Activated T-cell treated with anti-CD3 and anti-CD28 coated beads for 24 hours (primary cell): ENCODE measurements at places on chromosomes 16 and 17.

DNA sequence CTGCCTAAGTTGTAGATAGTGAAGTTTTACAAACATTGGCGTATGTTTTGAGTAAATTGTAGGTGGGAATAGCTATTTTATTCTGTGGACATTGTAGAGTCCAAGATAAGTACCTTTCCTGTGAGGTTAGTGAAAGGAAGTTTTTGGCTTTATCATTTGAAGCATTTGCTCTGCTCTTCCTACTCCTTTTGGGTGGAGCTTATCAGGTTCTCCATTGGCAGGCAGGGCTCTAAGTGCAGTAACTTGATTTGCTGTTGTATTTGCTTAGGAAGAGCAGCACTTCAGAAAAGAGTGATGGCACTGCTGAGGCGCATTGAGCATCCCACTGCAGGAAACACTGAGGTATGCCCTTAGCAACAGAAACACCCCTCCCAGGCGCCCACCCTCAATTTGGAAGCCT lies 70.1 kb downstream of the OMG start:
- DNase-seq, result no peak

- no peak for DNase-seq
These were observed 190.7 kb downstream of the AXIN2 start for GRCh38 chr17:65370669-65371131.

GRCh38 chr17:77958716-77959125 lies 218 bp downstream of the TNRC6C start:
- no peak for DNase-seq

- DNase-seq, result no peak
These were observed 44.7 kb upstream of the KPNB1 start for GRCh38 chr17:47605011-47605410.

- no peak for DNase-seq
These were observed 267.1 kb downstream of the PHKB start for GRCh38 chr16:47728205-47728604.

GRCh38 chr17:518047-518735 lies 165.6 kb upstream of the RPH3AL start:
- no peak for DNase-seq

GRCh38 chr17:75457047-75457654 lies 716 bp downstream of the TMEM94 start:
- no peak for DNase-seq

- peak; percentile 82 for DNase-seq
These were observed 7.3 kb downstream of the FMNL1 start for GRCh38 chr17:45228763-45229539.

- no peak for DNase-seq
These were observed 75.5 kb upstream of the MED9 start for GRCh38 chr17:17401271-17401781.

DNA sequence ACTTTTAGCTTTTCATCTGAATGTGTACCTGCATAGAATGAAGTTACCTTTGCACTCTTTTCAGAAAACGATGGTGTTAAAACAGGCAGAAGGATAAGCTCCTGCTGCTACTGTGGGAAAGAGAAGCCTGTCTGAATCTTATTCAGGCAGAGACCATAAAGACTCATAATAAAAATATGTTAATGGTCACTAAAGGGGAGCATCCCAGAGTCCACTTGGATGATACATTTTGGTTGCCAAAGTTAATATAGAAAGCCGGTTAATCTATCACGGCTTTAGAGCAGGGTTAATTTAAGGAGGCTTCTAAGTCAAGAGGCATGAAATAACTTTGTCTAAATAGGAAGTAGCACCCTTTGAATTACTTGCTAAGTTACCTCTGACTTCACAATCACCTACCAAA lies 2.9 kb downstream of the MARCHF10 start:
- no peak for DNase-seq

- no peak for DNase-seq
These were observed 38.2 kb downstream of the CMTM4 start for GRCh38 chr16:66658143-66658859.

- no peak for DNase-seq
These were observed 932 bp upstream of the NFE2L1 start for GRCh38 chr17:48047113-48047740.

DNA sequence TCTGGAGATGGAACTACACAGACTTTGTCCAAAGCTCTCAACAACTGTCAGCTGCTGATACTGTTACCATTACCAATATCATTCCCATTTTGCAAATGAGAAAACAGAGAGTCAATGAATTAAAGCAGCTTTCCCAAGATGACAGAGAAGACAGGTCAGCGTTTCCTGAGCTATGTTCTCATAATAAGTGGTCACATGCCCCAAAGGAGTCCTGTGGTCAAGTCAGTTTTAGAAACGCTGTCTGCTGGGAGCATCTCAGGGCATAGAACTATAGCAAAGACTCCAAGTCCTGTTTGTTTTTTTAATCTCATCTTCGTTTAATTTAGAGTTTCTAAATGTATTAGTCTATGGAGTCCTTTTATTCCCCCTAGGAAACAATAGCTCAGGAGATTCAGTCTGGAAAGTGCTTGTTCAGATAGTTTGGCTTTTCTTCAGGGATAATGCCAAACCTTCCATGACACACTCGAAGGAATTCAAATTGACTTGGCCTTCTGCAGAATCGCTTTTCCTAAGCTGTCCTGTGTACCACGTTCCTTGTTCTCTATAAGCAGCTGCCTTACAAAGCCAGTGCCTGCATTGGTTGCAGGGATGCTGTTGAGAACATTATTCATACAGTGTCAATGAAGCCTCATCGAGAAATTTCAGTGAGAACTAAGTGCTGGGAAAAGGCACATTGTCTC lies 12.1 kb downstream of the CCDC42 start:
- no peak for DNase-seq

GRCh38 chr17:4724650-4725049 lies 6.6 kb upstream of the MED11 start:
- no peak for DNase-seq

DNA sequence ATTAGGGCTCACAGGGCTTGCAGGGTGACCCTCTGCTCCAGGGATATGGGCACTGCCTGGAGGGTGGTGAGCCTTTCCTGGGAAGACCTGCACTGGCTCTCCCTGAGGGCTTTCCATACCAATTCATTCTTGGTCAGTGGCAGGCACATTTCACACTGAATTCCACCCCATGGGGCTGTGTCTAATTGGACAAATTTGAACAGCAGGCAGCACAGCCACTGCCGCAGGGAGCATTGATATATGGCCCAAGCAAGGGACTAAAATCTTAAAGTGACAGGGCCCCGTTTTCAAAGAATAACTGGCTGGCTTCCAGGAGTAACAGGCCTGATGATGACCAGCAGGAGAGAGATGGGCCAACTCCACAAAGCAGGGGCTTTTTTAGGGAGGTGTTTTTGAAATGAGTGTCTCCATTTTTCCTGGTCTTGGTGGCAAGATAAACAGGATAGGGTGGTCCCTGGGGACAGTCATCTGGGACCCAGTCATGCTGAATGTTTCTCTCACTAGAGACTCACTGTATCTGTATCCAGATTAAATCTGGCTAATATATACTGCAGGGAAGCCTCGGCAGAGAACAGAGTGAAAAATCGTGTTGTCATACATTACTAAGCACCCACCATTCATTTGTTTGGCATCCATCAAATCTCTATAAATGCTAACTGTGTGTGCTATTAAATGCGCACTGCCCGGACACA lies 74.1 kb upstream of the TBX2 start:
- no peak for DNase-seq

DNA sequence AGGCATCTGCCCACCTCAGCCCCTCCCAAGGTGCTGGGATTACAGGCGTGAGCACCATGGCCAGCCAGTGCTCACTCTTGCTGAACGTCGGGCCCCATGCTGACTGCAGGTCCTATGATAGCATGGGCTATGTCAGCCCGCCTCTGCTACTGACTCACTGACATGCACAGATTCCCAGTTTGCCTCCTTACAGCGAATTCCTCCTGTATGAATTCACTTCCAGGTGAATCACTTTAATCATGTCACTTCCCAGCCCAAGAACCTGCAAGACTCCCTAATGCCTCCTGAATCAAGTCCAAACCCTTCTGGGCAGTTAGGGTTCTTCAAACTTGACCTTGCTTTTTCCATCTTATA lies 16.1 kb upstream of the UBTF start:
- no peak for DNase-seq

GRCh38 chr17:65062171-65062915 lies 5.8 kb upstream of the GNA13 start:
- DNase-seq, result no peak

DNA sequence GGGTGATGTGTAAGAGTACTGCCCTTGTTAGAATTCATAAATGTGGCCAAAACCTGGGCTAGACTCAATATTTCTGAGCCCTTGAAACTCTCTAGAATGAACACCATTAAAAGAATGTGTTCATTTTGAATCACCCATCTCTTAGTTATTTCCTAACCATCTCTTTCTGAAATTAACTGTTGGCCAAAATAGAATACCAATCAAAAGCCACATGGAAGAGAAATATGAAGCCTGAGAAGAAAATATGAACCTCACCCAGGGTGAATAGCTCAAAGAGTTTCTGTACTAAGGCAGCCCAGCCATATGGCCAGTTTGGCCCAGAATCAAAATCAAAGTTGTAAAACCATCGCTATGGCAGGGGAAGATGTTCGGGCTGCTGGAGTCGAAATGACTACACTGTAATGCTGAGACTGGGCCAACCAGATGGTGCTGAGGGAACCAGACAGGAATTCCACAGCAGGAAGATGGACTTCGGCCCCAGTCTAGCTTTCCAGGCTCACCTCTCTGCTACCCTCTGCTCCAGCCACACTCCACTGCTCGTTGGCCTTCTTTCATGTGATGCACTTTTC lies 154.3 kb upstream of the ZFHX3 start:
- no peak for DNase-seq

GRCh38 chr16:17026600-17027242 lies 444.0 kb downstream of the XYLT1 start:
- DNase-seq, result peak; percentile 15

DNA sequence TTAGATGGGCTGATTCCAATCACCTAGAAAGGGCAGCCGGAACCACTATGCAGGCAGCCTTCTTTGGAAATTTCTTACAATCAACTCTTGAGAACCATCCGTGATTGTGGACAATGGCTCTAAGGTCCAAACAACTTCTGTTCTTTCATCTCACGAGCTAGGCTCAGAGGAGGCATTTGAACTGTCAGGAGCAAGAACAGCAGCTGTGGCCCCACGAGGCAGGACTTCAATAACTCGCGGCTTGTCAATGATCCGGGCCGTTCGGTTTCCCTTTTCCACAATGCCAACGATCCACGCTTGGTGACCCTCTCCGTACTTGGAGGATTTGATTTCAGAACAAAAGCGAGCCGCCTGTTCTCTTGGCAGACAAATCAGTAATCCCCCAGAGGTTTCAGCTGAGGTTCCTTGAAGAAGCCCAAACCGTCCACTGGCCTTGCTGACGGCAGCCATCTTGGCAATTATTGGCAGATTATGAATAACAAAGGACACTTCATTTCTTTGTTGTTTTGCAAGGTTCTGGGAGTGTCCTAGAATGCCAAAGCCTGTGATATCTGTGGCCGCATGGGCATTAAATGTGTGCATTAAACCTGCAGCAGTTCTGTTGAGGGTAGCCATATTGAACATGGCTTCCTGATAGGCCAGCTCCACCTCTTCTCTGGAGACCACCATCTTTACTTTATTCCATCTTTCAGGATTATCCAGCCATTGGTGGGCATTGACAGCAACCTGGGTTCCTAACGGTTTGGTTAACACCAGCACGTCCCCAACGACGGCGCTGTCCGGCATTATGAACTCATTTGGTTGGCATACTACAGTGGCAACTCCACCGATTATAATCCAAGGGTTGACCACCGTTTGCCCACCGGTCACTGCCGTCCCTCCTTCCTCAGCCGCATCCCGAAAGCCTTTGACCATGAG lies 1.2 kb downstream of the SEPHS2 start:
- DNase-seq, result no peak

GRCh38 chr17:81094509-81095382 lies 59.8 kb downstream of the BAIAP2 start:
- DNase-seq, result peak; percentile 82

DNA sequence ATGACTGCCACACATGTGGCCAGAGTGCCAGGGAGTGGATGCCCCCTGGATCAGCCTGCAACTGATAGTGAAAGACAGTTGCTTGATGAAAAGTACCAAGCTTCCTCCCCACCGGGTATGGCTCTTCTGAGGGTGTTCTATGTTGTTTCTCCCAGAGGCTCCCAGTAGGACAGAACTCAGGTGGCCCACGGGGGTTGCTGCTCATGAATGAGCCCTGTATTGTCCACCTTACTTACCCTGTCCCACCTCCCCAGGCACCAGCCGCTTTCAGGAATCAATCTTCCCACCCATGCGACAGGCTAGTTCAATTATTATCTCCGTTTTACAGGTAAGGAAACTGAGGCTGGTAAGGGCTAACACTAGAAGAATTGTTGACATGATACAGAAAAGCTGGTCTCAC lies 34.9 kb upstream of the RGS9 start:
- DNase-seq, result no peak

DNA sequence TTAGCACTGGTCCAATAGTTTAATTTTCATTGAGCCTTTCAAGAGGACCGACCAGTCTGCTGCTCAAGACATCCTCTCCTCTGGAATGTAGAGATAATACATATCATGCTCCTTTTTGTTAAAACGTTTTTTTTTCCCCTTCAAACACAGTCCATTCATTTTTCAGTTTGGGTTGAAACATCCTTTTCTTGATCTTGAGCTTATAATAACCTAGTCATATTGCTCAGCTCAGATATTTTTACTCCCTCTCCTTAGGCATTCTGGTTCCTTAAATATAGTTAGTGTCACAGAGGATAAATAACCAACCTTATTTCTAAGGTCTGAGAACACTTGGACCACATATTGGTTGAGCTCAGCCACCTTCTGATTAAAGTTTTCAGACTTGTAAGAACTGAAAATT lies 12.8 kb downstream of the ANKRD40CL start:
- no peak for DNase-seq

DNA sequence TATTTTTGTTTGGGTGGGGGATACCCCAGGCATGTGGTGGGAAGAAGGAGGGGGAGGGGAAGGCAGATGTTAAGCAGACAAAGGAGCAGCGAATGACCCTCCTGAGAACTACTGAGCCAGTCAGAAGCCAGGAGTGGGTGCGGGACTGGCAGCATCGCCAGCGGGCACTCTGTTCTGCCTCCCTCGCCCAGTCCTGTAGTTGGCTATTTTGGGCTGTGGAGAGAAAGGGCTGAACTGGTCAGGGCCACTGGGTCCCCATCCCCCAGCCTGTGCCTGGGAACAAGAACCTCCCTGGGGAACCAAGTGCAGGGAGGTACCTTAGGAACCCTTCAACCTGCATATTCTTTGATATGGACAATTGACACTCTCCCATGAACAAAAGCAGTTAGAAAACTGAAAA lies 6.4 kb downstream of the LRRC3C start:
- no peak for DNase-seq

GRCh38 chr17:2624292-2624731 lies 30.9 kb downstream of the PAFAH1B1 start:
- no peak for DNase-seq

- DNase-seq, result no peak
These were observed 20.5 kb downstream of the MYO15A start for GRCh38 chr17:18129041-18129502.
